Stimulated activated CD4-positive, alpha-beta T cell treated with anti-CD3 and anti-CD28 coated beads, TNF-alpha, amount 100 ng/mL, for 4 hours (primary cell): ENCODE measurements at places on chromosomes 4 and X.

- DNase-seq = no peak
These were observed 56.6 kb upstream of the TMEM184C start for GRCh38 chr4:147560625-147561024.

DNA sequence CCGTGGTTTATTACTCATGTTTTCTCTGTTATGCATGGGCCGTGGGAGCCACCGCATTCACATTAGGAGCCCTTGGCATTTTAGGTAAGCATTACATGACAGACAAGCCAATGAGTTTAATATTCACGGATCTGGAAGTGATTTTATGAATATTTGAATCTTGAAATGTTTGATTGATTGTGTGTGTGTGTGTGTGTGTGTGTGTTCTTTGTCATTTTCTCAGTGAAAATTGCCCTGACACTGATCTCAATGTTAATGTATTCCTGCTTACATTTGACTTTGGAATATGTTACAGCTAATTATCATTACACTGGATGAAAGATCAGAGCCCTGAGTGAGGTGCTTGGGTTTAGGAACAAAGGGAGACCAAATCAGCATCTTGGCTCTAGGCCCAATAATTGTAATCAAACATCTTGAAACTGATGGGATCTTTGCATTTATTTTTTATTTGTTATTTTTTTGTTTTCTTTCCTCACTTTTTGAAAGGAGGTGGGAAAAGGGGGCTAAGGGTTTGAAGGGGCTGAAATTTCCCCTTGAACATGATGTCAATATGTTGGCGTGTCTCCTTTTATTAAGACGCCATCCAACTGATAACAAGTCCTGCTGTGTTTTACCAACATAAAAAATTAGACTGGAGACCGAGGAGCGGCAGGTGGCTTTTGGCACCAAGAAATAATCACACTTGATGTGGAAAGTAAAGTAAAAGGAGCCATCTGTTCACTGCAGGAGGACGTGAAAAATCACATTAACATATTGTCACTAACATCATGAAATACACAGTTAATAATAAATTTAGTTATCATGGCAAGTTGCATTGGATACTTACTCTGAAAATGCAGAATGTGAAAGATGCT, 5.2 kb upstream of the GK2 start:
- DNase-seq = no peak

DNA sequence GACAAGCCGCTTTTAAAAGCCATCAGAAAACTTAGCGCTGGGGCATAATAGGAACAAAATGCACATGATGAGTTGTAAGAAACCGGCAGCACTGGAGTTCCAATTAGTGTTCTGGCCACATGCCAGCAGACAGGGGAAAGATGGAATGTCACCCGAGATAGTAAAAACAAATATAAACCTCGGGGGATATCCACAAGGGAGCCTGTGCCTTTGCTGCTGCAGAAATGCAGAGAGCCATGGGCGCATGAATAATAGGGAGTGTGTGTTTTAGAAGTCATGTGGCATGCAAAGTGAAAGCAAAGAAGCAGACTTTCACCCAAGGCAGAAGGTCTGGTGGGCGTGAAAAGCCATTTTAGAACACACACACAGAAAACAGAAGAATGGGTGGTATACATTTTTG, 19.1 kb downstream of the GPRASP3 start:
- DNase-seq = no peak

DNA sequence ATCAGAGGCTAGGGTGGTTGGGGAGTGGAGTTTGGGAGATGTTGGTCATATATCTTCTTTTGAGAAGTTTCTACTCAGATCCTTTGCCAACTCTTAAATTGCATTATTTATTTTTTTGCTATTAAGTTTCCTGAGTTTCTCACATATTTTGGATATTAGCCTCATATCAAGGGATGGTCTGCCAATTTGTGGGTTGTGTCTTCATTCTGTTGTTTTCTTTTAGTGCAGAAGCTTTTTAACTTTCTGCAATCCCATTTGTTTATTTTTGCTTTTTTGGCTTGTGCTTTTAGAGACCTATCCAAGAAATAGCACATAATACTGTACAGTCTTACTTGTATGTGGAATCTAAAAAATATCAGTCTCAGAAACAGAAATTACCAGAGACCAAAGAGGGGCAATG, 509.2 kb upstream of the HS3ST1 start:
- no peak for DNase-seq

GRCh38 chr4:173125216-173125812, 43.3 kb upstream of the GALNT7 start:
- no peak for DNase-seq

- no peak for DNase-seq
These were observed 184.8 kb downstream of the ARHGAP24 start for GRCh38 chr4:85659610-85660218.

DNA sequence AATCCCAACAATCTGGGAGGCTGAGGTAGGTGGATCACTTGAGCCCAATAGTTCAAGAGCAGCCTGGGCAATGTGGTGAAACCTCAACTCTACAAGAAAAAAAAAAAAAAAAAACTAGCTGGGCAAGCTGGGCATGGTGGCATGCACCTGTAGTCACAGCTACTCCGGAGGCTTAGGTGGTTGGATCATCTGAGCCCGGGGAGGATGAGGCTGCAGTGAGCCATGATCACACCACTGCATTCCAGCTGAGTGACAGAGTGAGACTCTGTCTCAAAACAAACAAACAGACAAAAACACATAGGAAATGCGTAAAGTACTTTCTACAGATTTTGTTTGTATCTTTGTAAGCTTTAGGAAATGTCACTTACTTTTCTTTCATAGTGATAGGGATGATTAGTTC, 307.2 kb upstream of the NR3C2 start:
- no peak for DNase-seq

GRCh38 chr4:182593864-182594263, 323.3 kb downstream of the DCTD start:
- DNase-seq = no peak

DNA sequence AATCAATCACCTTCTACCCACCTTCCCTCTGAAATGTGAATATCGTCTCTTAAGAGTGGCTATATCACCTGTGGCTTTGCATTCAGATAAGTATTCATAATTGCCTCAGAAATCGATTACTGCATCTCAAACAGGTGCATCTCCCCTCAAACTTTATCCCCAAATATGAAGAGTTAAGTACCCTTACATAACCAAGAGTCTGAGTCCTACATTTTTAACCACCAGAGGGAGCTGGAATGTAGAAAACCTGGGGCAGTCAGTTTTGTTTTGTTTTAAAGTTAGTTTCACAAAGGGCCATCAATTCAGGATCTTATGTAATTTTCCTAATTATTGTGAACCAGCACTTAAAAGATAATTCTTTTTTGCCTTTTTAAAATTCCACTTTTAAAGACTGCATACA, 5.7 kb downstream of the TCEANC start:
- no peak for DNase-seq

DNA sequence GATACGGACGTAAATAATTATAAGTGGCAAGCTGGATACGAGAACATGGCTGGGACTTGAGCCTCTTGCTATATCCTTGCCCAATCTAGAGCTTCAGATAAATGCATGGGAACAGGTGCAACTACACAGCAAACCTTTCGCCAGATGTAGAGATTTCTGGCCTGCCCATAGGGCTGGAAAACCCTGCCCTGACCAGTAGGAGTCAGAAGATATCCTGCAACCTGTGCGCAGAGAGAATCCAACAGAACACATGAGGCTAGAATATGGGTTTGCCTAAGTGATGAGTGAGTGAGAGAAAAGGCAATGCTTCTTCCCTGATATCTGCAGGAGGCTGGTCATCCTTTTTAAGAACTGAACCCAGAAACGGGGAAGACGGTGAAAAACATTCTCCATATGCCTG, 805.3 kb upstream of the TENM3 start:
- no peak for DNase-seq

GRCh38 chr4:45663628-45664081, 460.2 kb downstream of the GABRG1 start:
- no peak for DNase-seq

- DNase-seq = no peak
These were observed 14.0 kb upstream of the SHROOM4 start for GRCh38 chrX:50827996-50828395.

DNA sequence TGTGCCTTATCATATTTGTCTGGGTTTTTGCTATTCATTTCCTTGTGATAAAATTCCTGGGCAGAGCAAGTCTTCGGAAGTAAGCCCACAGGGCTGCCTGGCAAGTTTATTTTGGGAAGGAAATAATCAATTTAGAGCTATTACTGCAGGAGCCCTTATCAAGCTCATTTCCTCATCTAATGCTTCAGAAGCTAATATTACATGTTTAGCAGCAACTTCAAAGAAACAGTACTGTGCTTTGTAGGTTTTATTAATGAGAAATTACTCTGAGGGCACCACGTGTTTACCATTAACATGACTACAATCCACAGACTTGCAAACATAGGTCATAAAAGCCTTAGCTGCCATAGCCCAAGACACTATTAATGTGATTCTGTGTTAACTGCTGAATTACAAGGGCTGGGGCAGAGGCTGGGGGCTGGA, 540.0 kb downstream of the SPRY1 start:
- DNase-seq = no peak

DNA sequence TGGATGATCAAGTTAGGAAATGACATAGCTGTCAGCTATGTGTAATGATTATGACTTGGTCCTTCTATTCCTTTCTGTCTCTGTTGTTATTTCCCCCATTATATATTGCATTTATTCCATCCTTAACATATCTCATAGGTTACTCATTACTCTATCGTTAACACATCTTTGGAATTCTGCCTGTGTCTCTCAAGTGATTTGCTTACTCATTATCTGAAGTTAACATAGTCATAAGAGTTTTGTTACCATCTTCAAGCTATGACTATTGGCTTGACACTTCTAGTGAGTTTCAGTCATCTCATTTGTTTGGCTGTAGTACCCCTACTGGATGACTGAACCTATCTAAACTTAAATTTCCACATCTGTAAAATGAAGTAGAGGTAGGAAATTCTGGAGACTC, 286.1 kb upstream of the PPP1R2C start:
- DNase-seq = no peak

DNA sequence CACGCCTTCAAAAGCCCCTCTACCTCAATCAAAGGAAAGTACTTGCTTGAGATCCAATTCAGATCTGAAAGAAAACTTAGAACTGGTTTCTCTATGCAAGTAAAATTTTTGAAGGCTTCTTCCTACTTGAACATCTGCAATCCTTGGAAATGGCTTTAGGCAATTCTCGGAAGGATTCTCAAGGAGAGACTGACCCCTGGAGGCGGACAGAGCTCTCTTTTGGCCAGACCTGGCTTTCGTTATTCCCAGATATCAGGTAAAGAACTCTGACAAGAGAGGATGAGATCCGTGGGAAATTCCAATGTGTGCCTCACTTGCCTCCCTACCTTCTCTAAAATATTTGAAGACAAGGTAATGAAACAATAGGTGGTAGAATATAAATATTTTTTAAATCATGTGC, 670.3 kb upstream of the FAM241A start:
- DNase-seq = no peak

- no peak for DNase-seq
These were observed 1.4 kb downstream of the PLXNB3 start for GRCh38 chrX:153765138-153766079.

GRCh38 chr4:55297346-55297745, 48.7 kb upstream of the SRD5A3 start:
- DNase-seq = no peak

DNA sequence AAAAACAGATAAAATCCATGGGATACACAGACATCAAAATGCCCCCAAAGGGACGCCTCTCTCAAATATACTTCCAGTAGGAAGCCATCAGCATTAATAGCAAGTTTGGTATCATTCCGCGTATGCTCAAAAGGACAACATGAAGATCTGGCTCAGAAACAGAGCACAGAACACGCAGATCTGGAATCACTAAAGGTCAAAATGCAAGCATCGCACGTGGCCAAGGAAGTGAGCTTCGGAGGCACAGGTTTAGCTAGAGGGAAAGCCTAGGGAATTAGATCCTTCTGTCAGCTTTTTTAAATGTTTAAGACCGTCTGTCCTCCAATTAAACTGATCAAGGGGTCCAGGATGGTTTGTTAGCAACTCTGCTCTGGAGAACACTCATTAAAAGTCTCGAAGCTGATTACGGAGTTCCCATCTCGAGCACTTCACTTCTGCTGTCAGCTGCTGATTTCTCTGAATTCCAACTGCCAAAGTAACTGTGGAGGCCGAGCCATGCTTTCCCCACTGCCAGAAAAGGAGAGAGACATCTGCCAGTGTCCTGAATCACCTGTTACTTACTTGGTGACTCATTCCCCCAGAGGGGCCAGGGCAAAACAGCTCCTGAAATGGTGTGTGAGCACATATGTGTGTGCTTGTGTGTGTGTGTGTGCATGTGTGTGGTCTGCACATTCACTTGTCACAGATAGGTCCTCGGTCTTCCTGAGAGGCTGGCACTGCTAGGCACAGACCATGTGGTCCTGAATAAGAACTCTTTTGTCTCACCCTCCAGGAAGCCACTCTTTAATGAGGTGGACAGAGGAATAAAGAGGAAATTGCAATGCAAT, 177.7 kb upstream of the PPARGC1A start:
- no peak for DNase-seq

GRCh38 chr4:6277139-6277802, 7.6 kb downstream of the WFS1 start:
- DNase-seq = no peak

GRCh38 chrX:35499071-35499862, 298.9 kb upstream of the MAGEB16 start:
- no peak for DNase-seq

DNA sequence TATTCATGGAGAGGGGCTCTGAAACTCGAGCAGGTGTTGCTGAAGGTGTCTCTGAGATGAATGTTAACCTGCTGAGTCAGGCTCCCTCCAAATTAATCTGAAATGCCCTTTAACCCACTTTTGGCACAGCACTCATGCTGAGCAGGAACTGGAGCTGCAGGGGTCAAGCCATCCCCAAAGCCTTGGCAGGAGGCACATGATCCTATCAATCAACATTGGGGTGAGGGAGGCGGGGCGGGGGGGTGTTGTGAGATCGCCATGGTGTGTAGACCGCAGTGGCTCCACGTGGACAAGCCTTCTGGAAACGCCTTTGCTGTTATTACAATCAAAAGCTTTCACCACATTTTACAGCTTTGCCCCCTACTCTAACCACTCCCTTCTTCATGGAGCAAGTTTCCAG, 16.5 kb downstream of the ENPP6 start:
- DNase-seq = no peak

DNA sequence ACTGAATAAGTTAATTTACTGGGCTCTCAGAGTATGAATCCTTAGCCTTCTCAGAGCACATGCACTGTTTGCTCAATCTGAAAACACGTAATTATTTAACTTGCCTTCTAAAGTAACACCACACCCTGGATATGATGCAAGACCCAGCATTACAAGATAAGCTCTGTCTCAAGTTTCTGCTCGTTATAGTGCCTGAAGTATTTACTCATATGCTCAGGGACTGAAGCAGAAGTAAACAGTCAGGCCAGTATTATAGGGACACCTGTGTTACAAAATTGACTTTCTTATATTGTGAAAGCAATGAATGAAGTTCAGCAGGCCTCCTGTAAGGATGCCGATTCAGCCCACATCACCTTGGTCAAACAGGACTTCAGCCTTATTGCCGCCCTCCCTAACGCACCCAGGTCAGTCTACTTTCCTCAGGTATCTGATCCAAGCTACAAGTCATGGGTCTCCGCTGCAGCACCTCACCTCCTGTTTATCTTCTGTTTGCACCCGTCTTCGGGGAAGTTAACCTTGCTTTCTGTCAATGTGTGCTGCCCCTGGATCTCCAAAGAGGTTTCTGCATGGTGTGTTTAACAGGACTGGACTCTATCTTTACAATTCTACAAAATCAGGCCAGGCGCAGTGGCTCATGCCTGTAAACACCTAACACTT, 42.8 kb upstream of the KLF3 start:
- DNase-seq = no peak
